ENCODE measurements at places on chromosomes 16 and 17. TPM values are rescaled to one million over a fixed set of nuclear protein-coding genes. Genes with fewer than 3 reads are reported as not detected.

SCNN1B gene
- total RNA-seq, result not detected

CTDNEP1 gene
- total RNA-seq, result 158 TPM

FAM20A gene
- not detected for total RNA-seq

NPIPB8 gene
- total RNA-seq, result 0.37 TPM

CD300A gene
- 4.9 TPM for total RNA-seq

TNFRSF13B gene
- not detected for total RNA-seq

NTN1 gene
- total RNA-seq, result 0.71 TPM

CCL1 gene
- total RNA-seq, result 0.32 TPM

TSPAN10 gene
- total RNA-seq, result 0.34 TPM

FSCN2 gene
- 0.23 TPM for total RNA-seq

TMIGD1 gene
- total RNA-seq, result not detected

NOXO1 gene
- not detected for total RNA-seq

KLHL10 gene
- total RNA-seq, result 0.21 TPM

SPATA33 gene
- total RNA-seq, result 11.6 TPM

TMEM106A gene
- total RNA-seq, result 10.7 TPM

MAF gene
- total RNA-seq, result 66.9 TPM

GPR179 gene
- 0.05 TPM for total RNA-seq

QRICH2 gene
- 0.63 TPM for total RNA-seq

CHTF18 gene
- total RNA-seq, result 82.2 TPM

KRT9 gene
- total RNA-seq, result not detected

TCAP gene
- 0.95 TPM for total RNA-seq

SETD1A gene
- 21.7 TPM for total RNA-seq

AOC3 gene
- 2.0 TPM for total RNA-seq

PSMC5 gene
- total RNA-seq, result 160 TPM

HS3ST2 gene
- not detected for total RNA-seq

ESRP2 gene
- 0.85 TPM for total RNA-seq

CDRT15 gene
- total RNA-seq, result not detected

ACSM2A gene
- 0.11 TPM for total RNA-seq

KRTAP4-6 gene
- not detected for total RNA-seq

CSNK1D gene
- total RNA-seq, result 118 TPM

CD7 gene
- total RNA-seq, result 614 TPM

USP7 gene
- total RNA-seq, result 198 TPM

ANKFN1 gene
- not detected for total RNA-seq

WDR81 gene
- total RNA-seq, result 6.9 TPM

FA2H gene
- not detected for total RNA-seq

KRTAP3-1 gene
- total RNA-seq, result not detected

GJC1 gene
- total RNA-seq, result 3.3 TPM

TMEM238L gene
- not detected for total RNA-seq

PTGES3L gene
- 0.21 TPM for total RNA-seq
